Hematopoietic multipotent progenitor cell treated with erythropoietin and hydrocortisone succinate and interleukin-3 and kit ligand, for 17 days (in vitro differentiated cells): ENCODE measurements at places on chromosomes 2 and 18.

DNA sequence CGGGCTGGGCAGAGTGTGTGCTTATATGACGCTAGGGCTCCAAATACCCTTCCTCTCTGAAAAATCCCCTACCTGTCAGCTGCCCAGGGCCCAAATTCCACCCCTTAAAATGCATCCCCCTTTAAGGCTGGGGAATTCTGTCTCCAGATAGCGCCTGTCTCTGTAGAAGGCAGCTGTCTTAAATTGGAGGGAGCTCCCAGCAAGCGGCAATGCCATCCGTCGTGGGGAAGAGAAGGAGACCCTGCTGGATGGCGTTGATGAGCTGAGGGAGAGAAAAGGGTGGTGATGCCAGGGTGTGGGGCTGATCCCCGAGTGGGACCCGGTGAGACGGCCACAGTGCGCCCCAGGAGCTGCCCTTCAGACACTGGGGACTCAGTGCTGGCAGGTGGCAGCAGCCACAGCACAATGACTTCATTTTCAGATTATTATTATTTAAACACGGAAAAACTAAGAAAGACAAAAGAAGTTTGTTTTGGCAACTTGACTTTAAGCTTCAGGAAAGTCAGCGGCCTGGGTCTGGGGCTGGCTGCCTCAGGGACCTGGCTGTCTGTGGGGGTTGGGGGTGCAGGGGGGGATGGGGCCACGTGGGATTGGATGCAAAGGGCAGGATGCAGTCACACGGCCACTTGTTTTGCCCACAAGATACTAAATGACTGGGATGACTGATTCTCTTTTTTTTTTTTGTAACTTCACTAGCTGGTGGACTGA is 152.8 kb downstream of the TFCP2L1 start:
- DNase-seq, result no peak

DNA sequence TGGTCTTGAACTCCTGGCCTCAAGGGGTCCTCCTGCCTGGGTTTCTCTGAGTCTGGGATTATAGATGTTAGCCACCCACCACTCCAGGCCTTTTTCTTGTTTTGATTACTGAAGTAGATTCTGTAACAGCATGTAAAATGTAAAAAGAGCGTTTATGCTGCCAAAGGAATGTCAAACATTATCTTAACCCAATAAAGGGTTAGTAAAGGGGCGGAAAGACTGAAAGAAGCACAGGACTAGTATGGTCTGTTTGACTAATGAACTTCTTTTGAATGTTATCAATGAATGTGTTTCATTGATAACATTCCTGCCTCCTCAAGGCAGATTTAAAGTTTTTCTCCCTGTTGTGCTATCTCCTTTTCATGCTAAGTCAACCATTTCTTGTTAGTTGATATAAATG is 29.4 kb downstream of the GPD2 start:
- no peak for DNase-seq

- no peak for DNase-seq
Observed at GRCh38 chr2:28423856-28424605, 31.4 kb downstream of the FOSL2 start.

GRCh38 chr2:57397550-57398360 is 648.9 kb upstream of the VRK2 start:
- DNase-seq, result no peak
